Activated CD4-positive, alpha-beta T cell treated with anti-CD3 and anti-CD28 coated beads for 24 hours (primary cell): ENCODE measurements at places on chromosomes 16 and 17.

- DNase-seq, result no peak
These were observed 36.8 kb downstream of the SRCIN1 start for GRCh38 chr17:38568845-38569510.

DNA sequence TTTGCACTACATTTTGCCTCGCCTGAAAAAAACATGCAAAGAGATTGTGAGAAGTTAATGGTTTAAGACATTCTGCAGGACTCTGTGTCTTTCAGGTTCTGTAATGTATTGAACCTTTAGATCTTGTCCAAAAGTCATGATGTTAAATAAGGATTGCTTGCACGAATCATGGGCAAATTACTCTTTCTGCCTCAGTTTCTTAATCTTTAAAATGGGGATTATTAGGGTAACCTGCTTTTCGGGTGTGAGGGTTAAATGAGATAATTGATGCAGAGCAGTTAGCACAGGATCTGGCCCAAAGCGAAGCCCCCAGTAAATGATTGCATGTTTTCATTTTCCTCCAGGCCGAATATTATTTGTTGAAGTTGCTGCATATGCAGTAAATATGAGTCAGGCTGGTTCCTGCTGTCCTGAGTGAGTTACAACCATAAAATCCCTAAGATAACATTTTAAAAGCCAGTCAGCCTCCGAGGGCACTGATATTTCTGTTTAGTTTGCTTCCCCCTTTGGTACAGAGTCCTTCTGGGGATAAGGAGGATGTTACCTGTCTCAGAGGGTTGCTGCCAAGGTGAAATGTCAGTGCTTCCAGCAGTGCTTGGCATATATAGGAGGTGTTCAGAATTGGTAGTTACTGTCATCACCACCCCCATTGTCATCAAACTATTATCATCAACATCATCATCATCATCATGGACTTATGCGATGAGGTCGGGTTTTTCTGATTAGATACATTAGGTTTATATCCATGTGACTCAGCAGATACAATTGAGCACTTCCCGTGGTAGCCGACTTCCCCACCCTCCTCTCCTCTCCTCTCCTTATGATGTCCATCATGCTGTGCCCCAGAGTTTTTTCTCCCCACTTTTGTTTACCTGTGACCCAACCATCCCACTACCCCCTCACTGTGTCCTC, 20.6 kb upstream of the ARHGAP17 start:
- no peak for DNase-seq

DNA sequence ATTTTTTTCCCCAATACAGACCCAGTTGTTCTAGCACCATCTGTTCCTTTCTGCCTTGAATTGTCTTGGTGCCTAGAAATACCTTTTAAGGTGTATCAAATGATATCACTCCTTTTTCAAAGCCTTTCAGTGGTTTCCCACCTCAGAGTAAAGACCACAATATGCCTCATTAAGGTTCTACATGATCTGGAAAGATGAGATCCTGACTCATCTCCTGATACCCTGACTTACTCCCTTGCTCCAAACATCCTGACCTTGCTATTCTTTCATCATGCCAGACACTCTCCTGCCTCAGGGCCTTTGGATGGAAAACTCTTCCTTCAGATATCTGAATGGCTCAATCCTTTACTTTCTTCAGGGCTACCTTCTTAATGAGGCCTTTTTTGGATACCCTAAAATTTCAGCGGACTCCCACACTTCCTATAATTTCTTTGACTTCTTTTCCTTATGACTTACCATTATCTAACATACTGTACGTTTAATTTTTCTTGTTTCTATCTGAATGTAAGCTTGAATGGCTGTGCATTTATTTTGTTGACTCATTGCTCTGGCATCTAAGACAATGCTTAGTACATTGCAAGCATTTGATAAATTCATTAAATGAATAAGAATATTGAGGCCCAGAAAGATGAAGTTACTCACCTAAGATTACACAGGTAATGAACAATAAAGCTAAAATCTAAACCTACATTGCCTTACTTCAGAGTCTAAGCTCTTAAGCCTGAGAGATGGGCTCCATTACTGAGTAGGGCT, 19.2 kb downstream of the FLOT2 start:
- no peak for DNase-seq

- DNase-seq, result no peak
These were observed 12.4 kb downstream of the TMEM94 start for GRCh38 chr17:75468779-75469373.

GRCh38 chr17:2050300-2051060, 4.4 kb upstream of the HIC1 start:
- DNase-seq, result no peak

GRCh38 chr16:69329369-69330285, 761 bp downstream of the PDF start:
- no peak for DNase-seq

DNA sequence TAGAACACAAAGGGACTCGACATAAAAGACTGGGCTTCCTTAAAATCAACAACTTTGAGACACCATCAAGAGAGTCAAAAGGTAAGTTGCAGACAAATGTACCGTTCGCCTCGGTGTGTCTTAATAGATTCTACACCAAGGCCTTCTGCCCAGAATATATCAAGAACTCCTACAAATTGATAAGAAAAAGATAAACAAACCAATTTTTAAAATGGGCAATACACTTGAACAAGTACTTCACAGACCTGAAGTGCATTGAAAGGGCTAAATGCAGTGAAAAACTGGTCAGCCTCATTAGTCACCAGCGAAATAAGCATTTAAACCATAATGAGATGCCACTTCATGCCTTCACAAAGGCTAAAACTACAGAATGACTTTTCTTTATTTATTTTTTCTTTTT, 20.4 kb upstream of the BAHCC1 start:
- DNase-seq, result no peak

DNA sequence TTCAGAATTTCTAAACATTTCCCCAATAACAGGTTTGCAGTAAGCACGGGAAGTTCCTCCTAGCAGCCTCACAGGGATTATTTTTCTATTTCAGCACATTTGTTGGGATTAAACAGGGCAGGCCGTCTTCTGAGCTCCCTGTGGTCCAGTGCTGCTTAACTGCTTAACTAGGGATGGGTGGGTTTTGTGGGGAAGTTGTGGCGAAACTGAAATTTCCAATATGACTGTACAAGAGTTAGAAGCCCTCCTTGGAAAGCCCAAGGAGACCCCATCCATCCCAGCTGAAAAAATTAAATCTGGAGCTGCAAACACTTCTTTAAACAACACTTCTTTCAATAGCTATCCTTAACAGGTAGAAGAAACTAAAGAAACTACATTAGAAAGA, 22.2 kb downstream of the FAM117A start:
- no peak for DNase-seq

- no peak for DNase-seq
These were observed 7.6 kb upstream of the ALOX15B start for GRCh38 chr17:8031261-8031661.

DNA sequence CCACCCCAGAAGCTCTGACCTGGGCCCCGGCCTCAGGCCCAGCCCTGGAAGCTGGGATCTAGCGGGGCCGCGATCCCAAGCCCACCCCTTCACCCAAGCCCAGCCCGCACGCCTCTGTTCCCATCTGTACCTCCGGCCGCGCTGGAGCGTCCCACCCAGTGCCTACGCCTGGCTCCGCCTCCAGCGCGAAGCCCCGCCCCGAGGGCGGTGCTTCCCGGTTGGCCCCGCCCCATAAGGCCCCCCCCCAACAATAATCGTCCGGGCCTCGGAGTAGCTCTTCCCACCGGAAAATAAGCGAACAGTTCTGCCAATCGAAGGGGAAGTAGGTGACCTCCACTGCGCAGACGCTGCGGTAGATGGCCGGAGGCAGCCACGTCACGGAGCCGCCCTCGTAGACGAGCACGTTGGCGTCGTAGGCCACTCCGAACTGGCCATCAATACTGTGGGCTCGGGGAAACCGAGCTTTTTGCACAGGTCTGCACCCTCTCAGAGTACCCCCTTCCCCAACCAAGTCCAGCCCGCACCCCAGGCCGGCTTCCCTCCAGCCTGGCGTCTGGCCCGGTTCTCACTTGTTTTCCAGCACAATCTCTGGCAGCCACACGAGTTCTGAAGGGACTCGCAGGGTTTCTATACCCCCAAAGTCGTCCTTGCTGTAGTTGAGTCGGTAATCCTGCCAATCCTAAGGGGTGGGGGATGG, 1.1 kb downstream of the CHRNE start:
- DNase-seq, result no peak

DNA sequence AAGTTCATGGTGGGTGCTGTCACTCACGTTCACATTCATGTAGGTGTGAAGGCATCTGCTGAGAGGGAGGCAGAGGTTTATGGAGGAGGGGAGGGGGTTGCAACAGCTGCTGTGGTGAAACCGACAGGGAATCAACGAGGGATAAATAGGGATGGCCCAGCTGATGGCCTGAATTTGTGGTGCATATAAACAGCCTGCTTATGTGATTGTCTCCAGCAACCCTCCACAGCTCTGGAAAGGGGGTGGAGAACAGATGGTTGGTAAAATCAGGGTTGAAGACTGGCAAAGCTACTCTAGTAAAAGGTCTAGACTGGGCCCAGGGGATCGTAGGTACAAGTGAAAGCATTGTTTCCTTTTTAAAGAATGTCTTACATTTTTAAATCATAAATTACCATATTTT, 53.7 kb downstream of the IQCK start:
- DNase-seq, result no peak
